ENCODE measurements at places on chromosomes 7 and 10.

GRCh38 chr7:148436135-148436534 is 154.4 kb upstream of the C7orf33 start:
- no peak for DNase-seq

DNA sequence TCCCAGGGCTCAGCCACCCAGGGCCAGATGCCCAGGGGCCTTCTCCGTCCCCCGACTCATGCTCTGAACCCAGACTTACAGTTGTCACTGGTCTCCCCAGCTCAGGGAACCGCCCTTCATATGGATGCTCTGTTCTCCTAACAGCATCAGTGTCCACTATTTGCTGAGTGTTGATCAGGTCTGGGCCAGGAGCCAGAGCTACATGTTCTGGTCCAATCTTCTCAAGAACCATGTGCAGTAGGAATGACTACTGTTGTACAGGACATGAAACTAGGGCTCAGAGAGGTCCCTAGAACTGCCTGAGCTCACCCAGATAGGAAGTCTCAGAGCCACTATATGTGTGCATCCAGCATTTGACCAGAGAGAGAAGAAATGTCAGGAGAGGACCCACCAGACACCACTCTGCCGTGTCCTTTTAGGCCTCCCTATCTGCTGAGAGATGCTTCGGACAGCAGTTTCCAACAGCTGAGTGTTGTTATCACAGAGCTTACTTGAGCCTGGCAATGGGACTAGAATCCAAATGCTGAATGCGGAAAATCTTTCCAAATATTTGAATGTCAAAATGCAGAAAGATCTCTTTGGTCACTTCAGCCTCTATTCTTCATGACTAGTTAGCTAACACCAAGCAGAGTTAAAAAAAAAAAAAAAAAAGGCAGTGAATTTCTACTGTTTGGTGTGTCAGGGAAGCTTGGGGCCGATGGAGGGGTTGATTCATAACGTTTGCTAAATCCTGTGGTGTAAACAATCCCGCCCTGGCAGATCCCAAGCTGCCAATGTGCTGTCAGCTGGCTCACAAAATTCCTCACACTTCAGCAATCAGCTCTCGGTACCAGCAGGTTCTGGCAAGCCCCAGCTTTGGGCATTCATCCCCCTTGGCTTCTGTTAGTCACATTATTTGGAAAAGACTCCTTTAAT is 246.1 kb downstream of the TNS3 start:
- peak; percentile 51 for DNase-seq

- no peak for DNase-seq
These were observed 91.3 kb upstream of the TMEM106B start for GRCh38 chr7:12119620-12120303.

- no peak for DNase-seq
These were observed 112.8 kb upstream of the LANCL2 start for GRCh38 chr7:55252386-55252785.

- DNase-seq = peak; percentile 59
These were observed 21.9 kb upstream of the ECHDC3 start for GRCh38 chr10:11720260-11720741.

DNA sequence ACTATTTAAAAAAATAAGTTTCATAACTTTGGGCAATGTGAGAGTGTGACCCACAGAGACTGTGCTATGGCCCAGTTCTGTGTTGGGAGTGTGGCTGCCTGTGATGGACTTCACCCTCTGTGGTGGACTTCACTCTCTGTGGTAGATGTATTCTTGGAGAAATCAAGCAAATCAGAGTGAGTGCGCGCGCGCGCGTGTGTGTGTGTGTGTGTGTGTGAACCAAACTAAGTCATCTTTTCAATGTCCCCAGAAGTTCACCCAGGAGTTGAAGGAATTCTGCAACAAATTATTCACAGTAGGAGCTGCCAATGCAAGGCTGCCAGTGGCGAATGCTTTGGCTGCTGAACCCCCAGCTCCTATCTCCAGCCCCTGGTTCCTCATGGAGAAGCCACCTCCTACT is 184.5 kb downstream of the ADAM12 start:
- DNase-seq = no peak

GRCh38 chr7:135490783-135491182 is 19.1 kb downstream of the CNOT4 start:
- DNase-seq = no peak

DNA sequence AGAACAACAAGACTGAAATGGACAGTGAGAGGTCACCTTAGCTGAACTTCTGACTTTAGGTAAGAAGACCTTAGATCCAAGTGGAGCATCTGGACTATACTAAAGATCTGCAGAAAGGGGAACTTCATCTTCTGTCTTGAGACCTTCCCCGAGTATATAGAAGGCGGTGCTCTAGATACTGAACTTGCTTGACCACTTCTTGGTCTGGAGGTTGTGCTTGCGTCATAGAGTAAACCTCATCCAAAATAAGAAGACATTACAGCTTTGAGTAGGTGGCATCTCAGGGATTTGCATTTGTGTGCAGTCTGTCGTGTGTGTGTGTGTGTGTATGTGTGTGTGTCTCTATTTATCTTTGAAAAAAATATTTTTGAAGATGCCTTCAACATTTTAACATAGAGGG is 157.5 kb downstream of the CHN2 start:
- DNase-seq = no peak

GRCh38 chr7:111126987-111127386 is 36.1 kb downstream of the LRRN3 start:
- no peak for DNase-seq

- no peak for DNase-seq
These were observed 36.0 kb downstream of the C10orf120 start for GRCh38 chr10:122663516-122664130.

GRCh38 chr10:79162861-79163665 is 94.3 kb downstream of the ZMIZ1 start:
- DNase-seq = no peak

DNA sequence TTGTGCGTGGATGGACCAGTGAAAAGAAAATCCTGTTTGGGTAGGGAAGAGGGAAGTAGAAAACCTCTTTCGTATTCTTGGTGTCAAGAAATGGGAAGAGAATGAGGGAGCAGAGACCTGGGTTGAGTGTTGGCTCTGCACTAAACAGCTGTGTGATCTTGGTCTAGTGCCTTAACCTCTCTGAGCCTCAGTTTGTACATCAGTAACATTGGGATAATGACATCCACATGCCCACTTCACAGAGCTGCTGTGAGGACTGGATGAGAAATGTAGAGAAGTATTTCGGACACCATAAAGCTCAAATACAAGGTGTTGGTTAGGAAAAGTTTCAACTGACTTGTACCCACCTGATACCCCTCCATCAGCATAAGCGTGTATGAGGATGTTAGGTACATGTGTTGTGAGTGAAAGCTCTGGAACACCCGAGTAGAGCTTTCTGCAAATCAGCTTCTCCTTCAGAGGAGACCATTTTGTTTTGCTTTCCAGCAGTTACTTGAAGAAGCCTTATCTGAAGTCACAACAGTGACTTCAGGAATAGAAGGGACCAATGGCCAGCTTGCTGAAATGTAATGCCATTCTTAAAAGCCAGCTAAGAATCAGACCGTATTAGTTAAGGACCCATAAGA is 11.2 kb downstream of the TRIM56 start:
- no peak for DNase-seq

- DNase-seq = no peak
These were observed 94.7 kb upstream of the PRSS58 start for GRCh38 chr7:142352543-142352942.

- no peak for DNase-seq
These were observed 33.7 kb upstream of the CABCOCO1 start for GRCh38 chr10:61628875-61629513.

- DNase-seq = no peak
These were observed 434.3 kb upstream of the C7orf33 start for GRCh38 chr7:148156233-148156632.

DNA sequence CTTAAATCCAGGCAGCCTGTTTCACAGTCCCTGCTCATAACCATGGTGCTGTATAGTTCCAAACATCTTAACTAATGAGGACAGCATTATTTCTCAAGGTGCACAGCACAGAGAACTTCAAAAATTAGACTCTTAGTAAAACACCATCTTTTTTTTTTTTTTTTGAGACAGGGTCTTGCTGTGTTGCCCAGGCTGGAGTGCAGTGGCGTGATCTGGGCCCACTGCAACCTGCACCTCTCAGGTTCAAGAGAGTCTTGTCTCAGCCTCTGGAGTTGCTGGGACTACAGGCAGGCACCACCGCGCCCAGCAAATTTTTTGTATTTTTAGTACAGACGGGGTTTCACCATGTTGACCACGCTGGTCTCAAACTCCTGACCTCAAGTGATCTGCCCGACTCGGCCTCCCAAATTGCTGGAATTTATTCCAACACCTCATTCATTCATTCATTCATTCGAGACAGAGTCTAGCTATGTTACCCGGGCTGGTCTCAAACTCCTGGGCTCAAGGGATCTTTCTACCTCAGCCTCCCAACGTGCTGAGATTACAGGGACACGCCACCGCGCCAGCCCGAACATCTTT is 507 bp upstream of the TMEM254 start:
- DNase-seq = no peak

DNA sequence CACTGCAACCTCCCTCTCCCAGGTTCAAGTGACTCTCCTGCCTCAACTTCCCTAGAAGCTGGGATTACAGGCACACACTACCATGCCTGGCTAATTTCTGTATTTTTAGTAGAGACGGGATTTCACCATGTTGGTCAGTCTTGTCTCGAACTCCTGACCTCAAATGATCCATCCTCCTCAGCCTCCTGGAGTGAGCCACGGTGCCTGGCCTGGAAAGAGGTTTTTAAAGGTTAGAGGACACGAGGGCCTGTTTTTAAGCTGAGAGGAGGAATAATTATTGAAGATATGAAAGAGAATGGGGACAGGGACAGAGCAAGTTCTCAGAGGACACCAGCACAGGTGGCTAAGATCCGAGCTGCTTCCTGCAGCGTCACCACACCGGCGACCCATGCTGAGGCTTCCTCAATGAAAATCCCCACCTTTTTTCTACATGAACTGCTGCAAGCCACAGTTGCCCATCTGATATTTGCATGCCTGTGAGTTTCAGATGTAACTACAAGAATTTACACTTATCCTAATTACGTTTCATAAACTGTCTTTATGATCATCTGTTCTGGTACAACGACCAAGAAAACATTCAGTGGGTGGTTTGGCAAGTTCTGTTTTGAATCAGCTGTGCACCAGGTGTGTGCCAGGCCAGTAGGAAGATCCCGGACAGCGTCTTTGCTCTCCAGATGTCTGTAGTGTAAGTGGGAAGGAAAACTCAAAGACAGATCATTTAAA is 76.0 kb downstream of the HIP1 start:
- no peak for DNase-seq

DNA sequence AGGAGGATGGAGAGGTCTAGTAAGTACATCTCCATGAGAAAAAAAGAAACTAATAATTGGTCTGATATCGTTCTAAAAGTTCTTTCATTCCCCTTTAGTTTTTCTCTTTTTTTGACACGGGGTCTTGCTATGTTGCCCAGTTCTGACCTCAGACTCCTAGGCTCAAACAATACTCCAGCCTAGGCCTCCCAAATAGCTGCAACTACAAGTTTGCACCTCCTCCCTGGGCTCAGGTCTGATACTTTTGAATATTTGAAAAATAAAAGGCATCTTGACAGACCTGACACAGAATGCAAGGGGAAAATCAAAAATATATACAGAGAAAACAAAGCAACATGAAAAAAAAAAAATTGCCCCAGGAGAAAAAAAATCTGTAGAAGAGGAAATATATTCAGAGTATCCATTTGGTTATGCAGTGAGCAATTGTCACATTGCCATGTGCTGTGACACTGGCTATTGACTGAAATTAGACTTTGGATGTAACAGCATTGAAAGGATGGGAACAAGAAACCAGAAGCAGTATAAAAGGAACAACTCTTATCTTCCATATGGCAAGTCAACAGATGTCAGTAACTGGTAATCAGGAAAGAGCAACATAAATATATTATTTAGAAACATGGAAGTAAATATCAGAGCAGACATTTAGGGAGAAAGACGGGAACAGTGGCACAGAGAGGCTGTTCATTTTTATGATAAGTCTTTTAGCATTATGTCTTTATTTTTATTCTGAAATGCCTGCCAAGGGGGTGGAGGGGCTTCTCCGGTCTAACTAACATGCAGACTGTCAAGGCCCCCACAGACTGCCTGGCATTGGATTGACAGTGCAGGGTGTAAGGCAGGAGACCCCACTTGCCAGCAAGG is 408.4 kb downstream of the PARD3 start:
- DNase-seq = no peak

DNA sequence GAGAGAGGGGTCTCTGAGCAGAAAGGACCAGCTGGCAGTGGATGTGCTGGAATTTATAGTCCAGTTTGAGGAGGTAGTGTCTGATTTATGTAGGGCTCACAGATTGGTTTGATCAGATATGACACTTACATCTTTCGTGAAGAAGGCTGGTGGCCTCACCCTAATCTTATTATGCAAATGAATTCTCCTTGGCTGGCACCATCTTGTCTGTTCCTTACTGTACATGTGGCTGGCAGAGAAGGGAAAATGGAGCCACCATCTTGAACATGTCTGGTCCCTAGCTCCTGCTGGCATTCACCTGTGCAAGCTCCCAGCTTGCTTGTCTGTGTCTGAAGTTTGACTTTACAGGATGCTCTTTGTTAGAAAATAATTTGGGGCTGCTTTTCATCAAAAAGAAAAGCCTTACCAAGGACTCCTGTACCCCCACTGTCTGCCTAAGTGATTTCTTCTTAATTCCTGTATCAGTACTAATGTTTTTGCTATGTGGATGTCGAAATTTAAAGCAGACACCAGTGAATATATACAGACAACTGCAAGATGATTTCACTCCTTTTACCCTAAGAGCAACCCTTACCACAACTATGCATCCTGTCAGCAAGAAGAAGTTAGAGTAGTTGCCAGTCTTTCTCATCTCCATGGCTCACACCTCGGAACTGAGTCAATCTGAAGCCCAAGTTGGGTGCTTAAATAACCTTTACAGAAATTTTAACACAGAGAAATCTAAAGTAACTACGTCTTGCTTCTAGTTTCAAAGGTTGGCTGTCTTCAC is 322.0 kb upstream of the SEMA3D start:
- no peak for DNase-seq

- DNase-seq = no peak
These were observed 1212.3 kb downstream of the NXPH1 start for GRCh38 chr7:9645756-9646155.

Data from amygdala (tissue), 56 donors.